A172 (cell line): ENCODE measurements at places on chromosomes 5 and 9. TPM values are rescaled to one million over a fixed set of nuclear protein-coding genes. Genes with fewer than 3 reads are reported as not detected.

The TUSC1 gene
- total RNA-seq: 27.3 and 31.2 TPM in 2 replicates

The DDX46 gene
- total RNA-seq: 37.8 and 41.8 TPM in 2 replicates

The SLC25A2 gene
- not detected in 2 replicates for total RNA-seq

DNA sequence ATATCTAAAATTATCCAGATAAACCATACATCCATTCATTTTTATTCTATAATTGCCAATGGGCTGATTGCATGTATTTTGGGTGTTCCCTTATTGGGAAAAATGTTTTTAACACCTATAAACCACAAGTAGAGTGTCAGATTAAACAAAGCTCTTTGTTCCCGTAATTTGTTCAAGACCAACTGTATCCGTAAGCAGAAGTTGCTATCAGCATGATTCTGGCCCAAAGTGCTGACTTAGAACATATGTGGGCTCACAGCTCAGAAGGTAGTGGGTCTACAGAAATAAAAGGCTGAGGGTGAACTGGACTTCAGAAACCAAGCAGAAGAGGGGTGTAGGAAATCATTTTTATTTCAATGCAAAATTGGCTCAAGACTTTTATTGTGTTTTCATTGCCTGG is 23.5 kb upstream of the IL7R start:
- no peak for DNase-seq

DNA sequence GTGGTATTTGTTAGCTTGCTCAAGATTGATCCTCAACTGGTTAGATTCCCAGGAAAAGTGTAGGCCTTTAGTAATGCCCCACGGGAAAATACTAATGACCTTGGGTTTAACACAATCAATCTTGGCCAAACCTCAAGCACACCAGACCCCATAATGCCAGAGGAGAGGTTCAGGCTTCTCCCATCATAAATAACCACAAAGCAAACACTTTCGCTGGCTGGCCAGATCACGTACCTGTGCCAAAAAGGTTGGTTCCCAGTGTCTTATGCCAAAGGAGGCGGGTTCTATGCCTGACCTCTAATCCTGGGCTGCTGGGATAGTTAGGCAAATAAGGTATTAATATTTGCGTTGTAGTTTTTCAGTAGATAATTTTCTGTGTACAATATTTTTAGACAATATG is 379.2 kb upstream of the CDH18 start:
- DNase-seq: no peak

DNA sequence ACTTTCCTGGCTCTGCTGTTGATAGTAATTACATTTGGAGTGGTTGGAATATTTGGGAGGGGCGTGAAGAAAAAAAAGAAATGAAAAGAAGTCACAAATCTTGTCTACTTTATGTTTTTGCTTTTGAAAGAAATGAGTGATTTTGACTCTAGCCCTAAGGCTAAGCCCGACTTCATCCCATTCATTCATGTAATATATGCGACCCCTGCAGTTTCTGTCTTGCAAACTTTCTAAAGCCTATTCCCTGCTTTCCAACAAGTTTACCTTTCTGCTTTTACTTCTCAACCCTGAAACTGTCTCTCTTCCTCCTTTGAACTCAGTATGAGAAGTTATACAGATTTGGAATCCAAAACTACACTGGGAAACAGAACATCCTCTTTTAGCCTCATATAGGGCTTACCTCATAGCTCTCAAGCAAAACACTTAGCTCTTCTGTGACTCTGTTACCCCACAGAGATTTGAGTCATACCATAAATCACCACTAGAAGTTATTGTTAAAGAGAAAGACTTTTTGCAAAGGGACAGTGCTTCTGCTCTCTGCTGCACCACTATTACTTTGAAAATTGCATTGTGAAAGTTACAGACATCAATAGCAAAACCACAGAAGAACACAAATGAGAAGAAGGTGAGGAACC is 1.6 kb downstream of the CFAP95 start:
- peak; percentile 67 for DNase-seq

The RNF208 gene
- 0.09 and 0.17 TPM in 2 replicates for total RNA-seq

DNA sequence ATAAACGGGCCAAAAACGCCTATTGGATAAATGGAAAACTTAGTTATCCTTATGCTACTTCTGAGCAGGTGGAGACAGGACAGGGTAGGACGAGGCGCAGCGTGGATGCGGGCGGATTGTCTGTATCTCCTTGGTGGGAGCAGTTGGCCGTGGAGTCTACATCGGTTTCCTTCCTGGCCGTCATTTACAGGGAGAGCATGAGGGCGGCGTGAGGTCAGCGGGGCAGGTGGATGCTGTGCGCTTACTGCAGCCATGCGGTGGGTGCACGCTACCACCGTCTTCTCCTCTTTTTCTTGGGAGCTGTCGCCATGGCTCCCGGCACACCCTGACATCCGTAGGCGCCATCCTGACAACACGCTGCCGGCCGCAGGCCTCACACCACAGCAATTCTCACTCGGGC is 121.3 kb downstream of the ADAMTS2 start:
- no peak for DNase-seq

- DNase-seq: no peak
Measured at GRCh38 chr5:74469234-74469994, 171.1 kb downstream of the ENC1 start.

- peak; percentile 60 for DNase-seq
Measured at GRCh38 chr9:108473209-108474112, 382.3 kb downstream of the ACTL7B start.

The FOXE1 gene
- total RNA-seq: not detected in 2 replicates

The ZBTB6 gene
- total RNA-seq: 12.8 and 14.7 TPM in 2 replicates

DNA sequence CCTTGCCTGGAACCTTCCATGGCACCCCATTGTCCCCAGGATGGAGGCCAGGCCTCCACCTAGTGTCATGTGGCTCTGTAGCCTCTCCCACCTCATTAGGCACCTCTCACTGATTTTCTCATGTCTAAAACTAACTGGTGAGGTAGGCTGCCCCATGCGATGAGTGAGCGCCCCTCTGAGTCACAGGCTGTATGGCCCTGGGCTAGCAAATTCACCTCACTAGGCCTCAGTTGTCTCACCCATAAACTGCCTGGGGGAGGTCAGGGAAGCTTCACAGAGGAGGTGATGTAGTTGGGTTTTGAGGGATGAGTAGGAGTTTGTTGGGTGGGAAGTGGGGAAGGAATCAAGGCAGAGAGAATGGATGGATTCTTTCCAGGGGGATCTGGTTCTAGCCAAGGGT is 8.8 kb downstream of the RXRA start:
- no peak for DNase-seq

GRCh38 chr9:115531410-115532125 is 413.6 kb upstream of the TNC start:
- DNase-seq: no peak

The REEP2 gene
- total RNA-seq: 37.7 and 43.5 TPM in 2 replicates

- no peak for DNase-seq
Measured at GRCh38 chr9:85577353-85577952, 164.3 kb downstream of the AGTPBP1 start.

The BNC2 gene
- 9.9 and 10.9 TPM in 2 replicates for total RNA-seq

DNA sequence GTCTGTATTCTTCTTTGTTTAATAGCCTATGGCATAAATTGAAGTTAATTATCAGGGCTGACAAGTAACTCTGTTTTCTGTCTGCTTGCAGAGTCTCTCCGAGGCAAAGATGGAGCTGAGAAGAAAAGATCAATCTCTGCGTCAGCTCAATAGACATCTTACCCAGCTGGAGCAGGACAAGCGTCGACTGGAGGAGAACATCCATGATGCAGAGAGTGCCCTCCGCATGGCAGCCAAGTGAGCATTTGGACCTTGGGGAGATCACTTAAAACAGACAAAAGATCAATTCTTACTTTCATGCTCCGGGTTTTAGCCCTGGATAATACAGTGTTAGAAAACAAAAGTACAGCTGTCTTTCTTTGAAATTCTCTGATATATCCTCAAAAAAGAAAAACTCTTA is 293.8 kb downstream of the CCDC171 start:
- DNase-seq: no peak

The ENDOG gene
- total RNA-seq: 57.8 and 65.3 TPM in 2 replicates

The WHRN gene
- 2.0 and 2.1 TPM in 2 replicates for total RNA-seq

DNA sequence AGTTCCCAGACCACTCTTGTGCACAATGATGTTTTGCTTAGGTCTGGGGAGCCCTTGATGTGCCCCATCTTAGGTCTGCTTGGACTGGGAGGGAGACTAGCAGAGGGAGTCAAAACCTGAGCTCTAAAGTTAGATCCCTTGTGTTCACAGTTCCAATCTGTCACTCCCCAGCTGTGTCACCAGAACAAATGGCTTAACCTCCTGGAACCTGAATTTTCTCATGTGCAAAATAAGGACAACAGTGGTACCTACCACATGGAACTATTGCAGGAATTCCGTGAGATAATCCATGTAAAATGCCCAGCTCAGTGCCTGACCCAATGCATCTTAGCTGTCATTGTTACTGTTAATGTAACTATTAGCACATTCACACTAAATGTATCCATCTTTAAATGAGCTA is 45.5 kb downstream of the GALNT10 start:
- no peak for DNase-seq

- no peak for DNase-seq
Measured at GRCh38 chr5:132655821-132656773, 1.9 kb upstream of the IL13 start.

- DNase-seq: no peak
Measured at GRCh38 chr9:121344184-121344583, 25.9 kb downstream of the STOM start.

GRCh38 chr9:86948074-86948929 is 996 bp upstream of the GAS1 start:
- DNase-seq: peak; percentile 75

The HBEGF gene
- total RNA-seq: 9.2 and 17.4 TPM in 2 replicates

- DNase-seq: no peak
Measured at GRCh38 chr9:105881021-105881420, 186.7 kb downstream of the TMEM38B start.

DNA sequence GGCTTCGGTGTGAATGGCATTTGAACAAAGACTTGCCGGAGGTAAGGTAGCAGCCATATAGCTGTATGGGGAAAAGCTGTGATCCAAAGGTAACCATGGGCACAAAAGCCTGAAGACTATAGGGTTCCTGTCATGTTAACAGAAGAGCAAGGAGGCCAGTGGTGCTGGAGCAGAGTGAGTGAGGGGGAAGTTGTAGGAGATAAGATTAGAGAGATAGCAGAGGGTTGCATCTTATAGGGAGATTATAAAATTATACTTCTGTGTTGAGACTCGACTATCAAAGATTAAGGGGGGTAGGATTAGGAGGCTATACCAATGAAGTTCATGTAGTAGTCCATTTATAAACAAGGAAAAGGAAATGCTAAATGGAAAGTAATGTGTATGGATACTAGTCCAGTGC is 3.3 kb downstream of the NCBP1 start:
- no peak for DNase-seq

- DNase-seq: no peak
Measured at GRCh38 chr5:89545076-89545475, 662.1 kb upstream of the MEF2C start.

The WDR31 gene
- total RNA-seq: 0.60 and 0.74 TPM in 2 replicates

GRCh38 chr5:74166064-74166463 is 474.5 kb downstream of the ENC1 start:
- DNase-seq: peak; percentile 24

DNA sequence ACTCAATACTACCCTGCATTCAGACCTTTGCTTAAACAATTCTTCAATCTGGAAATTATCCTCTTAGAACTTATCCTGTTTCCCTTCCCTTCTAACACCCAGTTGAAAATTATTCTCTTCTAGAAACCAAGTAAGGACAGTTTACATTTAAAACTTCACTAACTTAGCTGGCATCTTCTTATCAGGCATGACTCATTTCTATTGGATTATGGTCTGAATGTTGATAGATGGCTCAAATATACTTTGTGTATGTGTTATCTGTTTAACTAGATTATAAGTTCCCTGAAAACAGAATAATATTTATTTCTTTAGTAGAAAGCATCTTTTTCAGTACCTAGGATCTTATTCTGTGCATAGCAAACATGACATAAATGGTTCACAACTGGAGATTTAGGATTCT is 161.9 kb downstream of the PPP2R2B start:
- DNase-seq: peak; percentile 65

DNA sequence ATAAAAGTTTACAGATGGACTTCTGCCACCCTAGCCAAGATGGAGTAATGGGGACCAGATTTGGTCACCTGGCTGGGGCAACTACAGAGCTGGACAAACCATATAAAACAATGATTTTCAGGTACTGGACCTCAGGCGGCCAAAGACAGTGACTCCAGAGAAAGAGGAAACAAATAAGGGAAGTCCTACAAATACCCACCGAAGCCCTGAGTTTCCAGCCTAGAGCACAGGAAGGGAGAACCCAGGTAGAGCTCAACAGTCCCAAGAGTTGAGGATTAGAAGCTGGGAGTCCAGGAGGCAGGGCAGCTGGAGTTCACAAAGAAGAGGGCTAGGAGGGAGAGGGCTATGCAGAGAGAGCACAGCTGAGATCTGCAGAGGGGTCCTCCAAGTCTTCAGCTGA is 106.7 kb upstream of the NR5A1 start:
- DNase-seq: no peak

DNA sequence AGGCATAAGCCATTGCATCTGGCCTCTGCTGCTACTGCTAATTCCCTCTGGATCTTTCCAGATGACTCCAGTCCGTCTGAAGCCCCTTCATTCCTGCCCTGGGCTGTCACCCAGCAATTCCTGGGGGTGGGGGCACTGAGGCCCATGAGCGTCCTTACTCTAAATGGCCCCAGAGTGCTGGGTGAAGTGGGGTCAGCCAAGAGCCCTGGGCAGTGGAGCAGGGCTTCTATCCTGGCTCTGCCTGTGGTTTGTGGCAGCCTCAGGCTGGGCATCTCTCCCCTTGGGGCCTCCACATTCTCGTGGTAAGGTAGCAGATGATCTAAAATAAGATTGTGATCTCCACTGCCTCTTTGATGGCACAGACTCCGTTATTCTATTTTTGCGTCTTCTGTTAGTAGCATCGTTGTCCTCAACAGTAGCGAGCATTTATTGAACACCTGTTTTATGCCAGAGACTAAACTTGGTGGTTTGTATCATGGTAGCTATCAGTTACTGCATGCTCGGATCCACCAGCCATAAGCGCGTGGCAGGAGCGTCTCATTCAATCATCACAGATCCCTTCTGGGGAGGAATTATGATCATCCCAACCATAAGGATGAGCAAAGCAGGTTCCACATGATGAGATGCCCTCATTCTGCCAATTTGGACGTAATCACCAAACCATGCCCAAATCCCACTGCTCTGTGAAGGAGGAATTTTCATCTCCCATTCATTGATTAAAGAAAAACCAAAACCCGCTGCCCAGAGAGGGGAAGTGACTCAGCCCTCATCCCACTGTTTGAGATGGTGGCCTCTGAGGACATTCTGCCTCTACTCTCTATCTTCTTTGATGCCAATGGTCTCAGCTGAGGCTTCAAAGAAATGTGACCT is 21.9 kb upstream of the DUSP1 start:
- no peak for DNase-seq
